ENCODE measurements at places on chromosomes 4 and X.

DNA sequence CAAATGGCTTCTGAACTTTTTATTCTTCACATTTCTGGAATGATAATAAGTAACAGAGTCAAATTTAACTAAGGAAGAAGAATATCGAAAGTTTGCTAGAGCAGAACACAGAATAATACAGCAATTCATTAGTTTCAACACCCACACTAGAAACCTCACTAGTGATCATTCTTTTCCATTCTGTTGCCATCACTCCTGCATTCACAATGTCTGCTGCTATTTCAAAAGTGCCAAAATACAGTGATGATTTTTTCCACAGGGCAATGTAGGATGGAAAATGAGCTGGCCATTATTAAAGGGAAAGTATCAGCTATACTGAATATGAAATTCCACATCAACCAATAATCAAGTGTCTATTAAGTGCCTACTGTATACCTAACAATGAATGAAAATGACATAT lies 186.7 kb downstream of the USP46 start:
- DNase-seq: no peak

DNA sequence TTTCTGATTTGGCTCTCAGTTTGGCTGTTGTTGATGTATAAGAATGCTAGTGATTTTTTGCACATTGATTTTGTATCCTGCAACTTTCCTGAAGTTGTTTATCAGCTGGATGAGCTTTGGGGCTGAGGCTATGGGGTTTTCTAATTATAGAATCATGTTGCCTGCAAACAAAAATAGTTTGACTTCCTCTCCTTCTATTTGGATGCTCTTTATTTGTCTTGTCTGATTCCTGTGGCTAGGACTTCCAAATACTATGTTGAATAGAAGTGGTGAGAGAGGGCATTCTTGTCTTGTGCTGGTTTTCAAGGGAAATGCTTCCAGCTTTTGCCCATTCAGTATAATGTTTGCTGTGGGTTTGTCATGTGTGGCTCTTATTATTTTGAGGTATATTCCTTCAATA lies 734.7 kb upstream of the FAM241A start:
- DNase-seq: no peak

DNA sequence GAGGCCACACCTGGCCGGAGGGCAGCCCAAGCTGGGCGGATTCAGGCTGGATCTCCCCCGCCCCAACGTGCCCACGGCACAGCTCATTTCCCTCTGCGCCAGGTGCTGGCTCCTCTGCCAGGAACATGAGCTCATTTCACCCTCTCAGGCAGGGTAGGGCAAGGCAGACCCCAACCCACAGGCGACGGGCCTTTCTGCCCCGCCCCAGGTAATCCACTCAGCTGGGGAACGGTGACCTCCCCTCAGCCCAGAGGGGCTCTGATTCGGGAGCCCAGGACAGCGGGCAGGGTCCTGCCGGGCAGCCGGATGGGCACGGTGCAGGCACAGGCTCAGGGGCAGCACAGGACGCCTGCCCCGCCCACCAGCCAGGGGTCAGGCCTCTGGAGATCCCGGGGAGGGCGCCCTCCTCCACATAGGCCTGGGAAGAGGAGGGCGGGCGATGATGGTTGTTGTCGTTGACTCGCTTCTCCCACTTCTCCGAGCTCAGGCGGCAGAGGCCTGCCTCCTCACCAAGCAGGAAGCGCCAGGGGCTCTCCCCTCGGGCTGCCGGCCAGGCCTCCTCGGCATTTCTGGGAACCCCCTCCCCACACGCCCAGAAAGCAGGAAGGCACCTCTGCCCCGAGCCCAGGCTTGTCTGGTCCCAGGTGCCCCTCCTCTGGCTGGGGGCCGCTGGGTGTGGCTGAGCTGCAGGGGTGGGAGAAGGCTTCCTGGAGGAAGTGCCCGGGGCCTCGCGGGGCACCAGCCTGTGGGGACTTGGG lies 31.1 kb downstream of the TACC3 start:
- no peak for DNase-seq

DNA sequence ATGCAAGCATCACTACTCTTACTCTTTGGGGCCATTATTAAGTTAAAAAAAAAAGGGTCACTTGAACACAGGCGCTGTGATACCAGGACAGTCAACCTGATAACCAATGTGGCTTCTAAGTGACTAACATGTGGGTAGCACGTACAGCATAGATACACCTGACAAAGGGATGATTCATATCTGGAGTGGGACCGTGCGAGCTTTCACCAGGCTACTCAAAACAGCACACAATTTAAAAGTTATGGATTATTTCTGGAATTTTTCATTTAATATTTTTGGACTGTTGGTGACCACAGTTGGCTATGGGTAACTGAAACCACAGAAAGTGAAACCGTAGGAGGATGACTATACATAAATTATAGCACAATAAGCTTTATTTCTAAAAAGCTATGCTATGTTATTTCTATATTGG lies 113.8 kb upstream of the STIM2 start:
- DNase-seq: no peak

DNA sequence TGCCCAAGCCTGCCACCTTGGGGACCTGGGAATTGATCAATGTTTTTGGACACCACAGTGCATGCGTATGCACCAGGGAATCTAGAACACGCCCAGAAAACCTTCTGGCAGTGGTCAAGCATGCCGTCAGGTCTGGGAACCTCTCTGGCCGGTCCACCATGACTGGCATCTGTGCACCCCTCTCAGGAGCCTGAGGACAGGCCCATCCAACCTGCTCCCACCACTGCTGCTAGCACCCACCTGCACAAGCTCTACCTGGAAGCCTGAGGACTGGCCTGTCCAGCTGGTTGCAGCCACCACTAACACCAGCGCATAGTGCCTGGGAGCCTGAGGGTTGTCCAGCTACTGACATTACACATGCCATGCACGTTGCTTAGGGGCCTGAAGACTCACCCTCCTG lies 162.1 kb upstream of the GALNTL6 start:
- no peak for DNase-seq

- no peak for DNase-seq
These were observed 56.3 kb downstream of the DTHD1 start for GRCh38 chr4:36337665-36338185.

GRCh38 chrX:46913667-46914066 lies 1.4 kb downstream of the JADE3 start:
- DNase-seq: no peak

DNA sequence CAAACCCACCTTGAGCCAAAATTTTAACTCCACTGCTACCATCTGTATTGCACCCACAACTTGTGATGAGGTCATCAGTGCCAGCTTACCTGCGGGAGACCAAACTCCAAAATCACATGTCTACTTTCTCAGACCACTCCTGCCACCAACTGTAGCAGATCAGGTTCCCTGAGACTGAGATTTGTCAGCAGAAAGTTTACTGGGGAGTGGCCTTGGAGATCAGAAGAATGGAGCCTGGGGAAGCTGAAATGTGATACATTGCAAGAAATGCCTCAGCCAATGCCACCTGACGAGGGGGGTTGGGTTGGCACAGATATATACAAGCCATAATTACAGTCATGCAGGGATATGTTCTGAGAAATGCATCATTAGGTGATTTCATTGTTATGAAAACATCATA lies 19.1 kb downstream of the HAUS3 start:
- no peak for DNase-seq

GRCh38 chr4:39037491-39037825 lies 5.2 kb upstream of the TMEM156 start:
- no peak for DNase-seq
